T1000 (cell line): ENCODE measurements at places on chromosomes 7 and 10.
A peak's percentile ranks its signal among the peaks of the same experiment; 100 is the strongest.

GRCh38 chr10:78794736-78795455 is 273.9 kb upstream of the ZMIZ1 start:
- no peak for DNase-seq

DNA sequence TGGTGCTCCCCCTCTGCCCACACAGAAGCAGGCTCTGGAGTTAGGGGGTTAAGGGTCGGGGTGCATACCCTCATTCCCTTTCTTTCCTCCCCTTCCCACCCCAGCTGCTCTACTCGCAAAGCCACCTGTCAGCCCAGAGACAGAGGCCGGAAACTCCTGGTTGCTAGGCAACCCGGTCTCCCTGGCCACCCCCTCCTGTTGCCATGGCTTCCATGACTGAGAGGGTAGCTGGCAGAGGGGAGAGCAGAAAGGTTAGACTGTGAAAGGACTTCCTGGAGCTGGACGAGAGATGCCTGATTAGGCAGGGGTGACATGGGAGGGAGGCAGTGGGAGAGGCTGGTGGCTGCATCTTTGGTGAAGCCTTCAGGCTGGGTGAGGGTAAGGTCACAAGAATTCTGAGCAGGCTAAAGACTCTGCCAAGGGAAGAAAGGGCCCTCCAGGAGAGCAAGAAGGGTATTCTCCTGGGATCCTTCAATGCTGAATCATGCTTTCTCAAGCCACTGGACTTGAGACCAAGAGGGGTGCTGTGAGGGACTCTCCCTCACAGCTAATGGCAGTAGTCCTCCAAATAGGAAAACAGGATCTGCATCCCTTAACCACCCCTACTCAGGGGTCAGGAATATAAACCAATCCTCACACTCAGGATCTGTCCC is 5.4 kb downstream of the PSD start:
- DNase-seq: no peak

DNA sequence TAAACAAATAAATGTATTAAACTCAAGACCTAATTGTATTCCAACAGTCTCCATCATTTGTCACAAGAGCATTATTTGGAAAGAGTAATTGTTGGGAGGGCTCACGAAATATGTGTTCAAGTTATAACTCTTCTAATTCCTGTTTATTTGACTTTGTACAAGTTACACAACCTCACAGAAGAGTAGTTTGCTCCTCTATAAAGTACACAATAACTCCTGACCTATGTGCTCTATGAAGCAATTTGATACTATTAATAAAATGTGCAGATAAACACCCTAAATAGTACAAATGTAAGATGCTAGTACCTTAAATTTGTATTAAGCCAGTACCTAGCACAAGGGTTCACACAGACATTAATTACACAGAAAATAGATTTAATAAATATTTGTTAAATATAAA is 285.8 kb downstream of the LRRTM3 start:
- DNase-seq: no peak

DNA sequence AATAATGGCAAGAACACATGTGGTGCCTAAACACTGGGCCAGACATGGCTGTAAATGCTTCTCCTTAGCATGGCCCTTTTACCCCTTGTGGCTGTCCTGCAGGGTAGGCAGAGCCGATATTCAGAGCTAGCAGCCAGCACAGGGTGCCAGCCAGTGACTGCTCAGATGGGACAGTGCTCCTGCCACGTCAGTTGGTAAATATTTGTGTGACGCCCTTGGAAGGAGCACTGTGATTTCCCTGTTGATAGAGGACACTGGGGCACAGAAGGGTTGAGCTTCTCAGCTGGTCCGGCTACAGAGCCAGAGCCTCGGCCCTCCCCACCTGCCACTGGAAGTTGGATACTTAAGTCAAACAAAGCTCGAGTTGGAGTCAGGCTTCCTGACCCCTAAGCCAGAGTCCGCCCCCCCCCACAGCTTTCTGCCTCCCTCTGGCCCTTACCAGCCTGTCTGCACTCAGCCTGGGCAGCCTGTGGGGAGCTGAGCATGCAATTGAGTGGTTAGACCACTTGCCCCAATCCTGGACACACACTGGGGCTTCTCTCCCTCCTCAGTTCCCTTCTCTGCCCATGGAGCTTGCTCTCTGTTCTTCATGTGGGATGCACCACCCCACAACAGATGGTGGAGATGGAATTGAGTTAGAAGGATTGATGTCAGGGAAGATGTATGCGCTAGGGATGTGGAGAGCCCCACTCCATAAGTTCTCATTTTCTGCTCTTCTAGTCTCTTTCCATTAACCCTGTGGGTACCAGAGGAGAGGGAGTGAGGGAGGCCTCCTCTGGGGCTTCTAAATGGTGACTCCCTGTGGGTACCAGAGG is 350.8 kb downstream of the PLXNA4 start:
- no peak for DNase-seq

GRCh38 chr7:94231305-94231704 is 163.4 kb upstream of the COL1A2 start:
- DNase-seq: no peak

DNA sequence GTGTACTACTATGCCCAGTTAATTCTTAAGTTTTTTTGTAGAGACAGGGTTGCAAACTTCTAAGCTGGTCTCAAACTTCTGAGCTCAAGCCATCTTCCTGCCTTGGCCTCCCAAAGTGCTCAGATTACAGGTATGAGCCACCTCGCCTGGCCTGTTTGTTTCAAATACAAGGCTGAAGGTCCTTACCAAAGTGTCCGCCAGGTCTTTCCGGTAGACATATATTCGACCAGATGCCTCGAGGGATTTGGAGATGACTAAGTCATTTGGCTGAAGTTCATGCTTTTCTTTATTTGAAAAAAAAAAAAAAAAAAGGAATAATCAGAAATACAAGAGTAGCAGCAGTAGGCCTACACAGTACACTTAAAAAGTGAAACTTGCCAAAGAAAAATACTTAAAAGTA is 204.5 kb upstream of the CDCA7L start:
- DNase-seq: no peak

- no peak for DNase-seq
Measured at GRCh38 chr7:30572212-30572841, 22.4 kb upstream of the GARS1 start.

- DNase-seq: no peak
Measured at GRCh38 chr7:149007611-149008010, 20.7 kb downstream of the PDIA4 start.

- DNase-seq: no peak
Measured at GRCh38 chr10:131503992-131504391, 192.5 kb upstream of the TCERG1L start.

- no peak for DNase-seq
Measured at GRCh38 chr10:99895867-99896266, 113.4 kb downstream of the ABCC2 start.

DNA sequence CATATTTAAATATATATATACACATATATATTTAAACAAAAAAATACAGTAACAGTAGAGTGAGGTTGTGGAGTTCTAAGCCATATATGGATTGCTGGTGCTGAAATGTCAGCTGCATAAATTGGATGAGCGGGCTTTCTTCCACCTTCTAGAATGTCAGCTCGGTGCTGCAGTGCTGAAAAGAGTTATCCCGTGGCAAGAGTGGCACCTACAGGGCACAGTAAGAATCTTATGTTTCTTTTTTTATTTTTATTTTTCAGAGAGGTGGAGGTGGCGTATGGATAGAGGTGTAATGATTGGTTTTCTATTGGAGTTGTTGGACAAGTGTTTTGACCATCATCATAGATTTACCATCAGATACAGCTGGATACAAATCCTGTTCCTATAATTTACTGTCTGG is 86.2 kb upstream of the DYNC1I1 start:
- no peak for DNase-seq

GRCh38 chr7:137768366-137768765 is 78.4 kb downstream of the DGKI start:
- DNase-seq: no peak

GRCh38 chr7:40419806-40420205 is 285.0 kb downstream of the SUGCT start:
- DNase-seq: no peak

- no peak for DNase-seq
Measured at GRCh38 chr10:87030912-87031635, 11.0 kb downstream of the FAM25A start.

DNA sequence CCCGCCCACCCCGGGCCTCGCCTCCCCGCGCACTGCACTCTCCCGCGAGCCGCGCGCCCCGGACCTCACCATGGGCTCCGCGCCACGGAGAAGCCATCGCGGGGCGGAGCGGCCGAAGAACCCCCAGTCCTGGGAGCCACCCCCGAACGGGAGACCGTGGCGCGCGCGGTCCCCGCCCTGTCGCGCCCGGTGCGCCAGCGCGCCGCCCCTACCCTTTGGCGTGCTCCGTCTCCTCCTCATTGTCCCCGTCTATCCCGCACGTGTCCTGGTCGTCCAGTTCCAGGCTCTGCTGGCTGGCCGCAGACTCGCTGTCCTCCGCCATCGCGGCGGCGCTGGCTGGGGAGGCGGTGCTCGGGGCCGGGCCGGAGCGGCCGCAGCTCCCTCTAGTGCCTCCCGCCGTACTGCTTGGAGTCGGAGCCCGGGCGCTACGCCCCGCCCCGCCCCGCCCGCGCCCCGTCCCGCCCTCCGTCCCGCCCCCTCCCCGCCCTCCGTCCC is at the start of gene NMT2:
NMT2 (minus strand) TSS at position 403 of the 495 bp plus-strand sequence; CDS start at position 322, 81 bp downstream.
- peak; percentile 100 for DNase-seq

- DNase-seq: no peak
Measured at GRCh38 chr7:143975617-143976016, 21.0 kb downstream of the OR2F1 start.

DNA sequence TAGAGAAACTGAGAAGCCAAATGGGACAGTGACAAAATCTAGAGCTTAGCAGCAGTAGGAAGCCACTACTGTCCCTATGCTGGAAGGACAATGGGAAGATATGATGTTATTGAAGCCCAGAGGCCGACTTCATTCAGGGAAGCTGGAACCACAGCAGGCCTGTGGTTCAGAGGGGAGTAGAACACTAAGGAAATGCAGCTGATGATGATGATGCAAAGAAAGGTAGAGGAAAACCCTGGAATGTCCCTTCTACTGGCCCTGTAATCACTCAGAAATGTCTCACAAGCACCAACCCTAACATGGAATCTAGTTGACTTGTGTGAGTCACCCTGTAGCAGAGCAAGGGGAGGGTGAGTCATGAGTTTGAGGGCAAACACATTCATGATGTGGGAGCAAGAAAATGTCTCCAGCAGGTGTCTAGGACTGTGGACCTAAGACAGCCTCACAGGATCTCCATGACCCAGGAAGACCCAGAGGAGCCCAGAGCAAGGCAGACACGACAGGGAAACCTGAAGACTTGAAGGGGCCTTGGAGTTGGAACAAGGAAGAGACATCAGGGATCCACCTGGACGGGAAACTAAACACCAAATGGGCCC is 37.0 kb upstream of the LRRC17 start:
- DNase-seq: peak; percentile 32

DNA sequence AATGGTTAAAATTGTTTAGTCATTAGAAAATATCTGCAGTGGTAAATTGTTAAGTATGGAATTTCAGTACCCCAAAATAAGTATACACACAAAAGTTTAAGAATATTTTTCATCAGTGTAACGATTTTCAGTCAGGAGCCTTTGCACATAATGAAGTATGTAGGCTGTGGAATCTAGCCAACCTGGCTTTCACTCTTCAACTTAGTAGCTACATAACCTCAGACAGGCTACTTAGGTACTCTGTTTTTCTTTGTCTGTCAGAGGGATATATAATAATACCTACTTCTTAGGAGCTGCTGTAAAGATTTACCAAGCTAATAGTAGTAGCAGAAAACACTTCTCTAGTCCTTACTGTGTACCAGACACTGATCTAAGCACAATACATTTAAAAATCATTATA is 137.5 kb downstream of the ZEB1 start:
- no peak for DNase-seq

DNA sequence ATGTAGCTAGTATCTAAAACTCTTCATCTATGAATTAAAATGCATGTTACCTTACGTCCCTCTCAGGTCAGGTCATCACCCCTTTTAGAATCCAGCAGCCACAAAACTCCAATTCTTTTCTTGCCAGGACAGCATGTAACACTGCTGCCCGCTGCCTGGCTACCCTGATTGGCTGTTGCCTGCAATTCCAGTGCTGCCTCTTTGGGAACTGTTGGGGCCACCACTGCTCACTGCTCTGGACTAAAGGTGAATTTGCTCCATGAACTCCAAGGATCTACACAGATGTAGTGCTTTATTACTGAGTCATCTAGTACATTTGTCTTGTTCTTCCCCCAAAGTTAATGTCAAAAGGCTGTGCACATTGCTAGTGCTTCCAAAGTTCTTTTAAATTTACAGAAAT is 40.4 kb downstream of the SCIN start:
- no peak for DNase-seq

DNA sequence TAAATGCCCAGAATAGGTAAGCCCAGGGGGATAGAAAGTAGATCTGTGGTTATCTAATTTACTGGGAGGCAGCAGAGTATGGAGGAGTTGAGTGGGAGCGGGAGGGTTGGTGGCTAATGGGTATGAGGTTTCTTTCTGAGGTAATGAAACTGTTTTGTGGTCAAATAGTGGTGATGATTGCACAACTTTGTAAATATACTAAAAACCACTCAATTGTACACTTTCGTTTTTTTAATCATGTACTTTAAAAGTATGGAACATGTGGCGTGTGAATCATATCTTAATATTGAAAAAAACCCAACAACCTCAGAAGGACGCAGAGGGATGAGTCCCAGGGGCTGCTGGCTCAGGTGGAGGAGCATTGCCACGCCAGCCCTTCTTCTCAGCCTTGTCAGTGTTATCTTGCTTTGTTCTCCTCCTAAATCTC is 118.1 kb downstream of the WDR11 start:
- no peak for DNase-seq

DNA sequence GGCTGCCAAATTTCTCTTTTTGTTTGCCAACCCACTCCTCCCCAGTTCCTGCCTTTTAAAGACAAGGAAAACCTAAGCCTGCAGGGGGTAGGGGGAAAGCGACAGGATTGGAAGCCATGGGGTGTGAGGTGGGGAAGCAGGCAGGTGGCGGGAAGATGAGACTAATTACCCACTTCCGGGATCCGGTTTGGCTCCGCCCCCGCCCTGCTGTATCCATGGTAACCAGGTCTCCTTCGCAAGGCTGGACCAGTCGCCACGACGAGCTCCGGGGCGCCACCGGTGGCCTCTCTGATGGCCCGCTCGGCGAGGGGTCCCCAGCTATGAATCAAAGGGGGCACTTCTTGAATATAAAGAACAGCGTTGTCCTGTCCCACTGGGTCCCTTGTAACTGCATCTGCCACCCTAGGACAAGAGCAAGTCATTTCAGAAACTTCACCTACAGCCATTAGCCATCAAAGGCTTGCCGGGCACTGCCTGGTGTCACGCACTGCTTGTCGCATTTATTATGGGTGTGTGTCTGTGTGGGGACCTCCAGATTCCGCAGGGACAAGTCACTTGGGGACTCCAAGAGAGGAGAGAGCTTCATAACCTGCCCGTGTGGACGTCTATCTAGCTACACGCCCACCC is 55.4 kb upstream of the LMTK2 start:
- no peak for DNase-seq

GRCh38 chr10:98920807-98921206 is 314.8 kb downstream of the HPSE2 start:
- no peak for DNase-seq

GRCh38 chr7:156157409-156158012 is 345.2 kb upstream of the SHH start:
- no peak for DNase-seq

GRCh38 chr7:5215313-5215712 is 25.3 kb downstream of the WIPI2 start:
- no peak for DNase-seq
